ENCODE measurements at places on chromosomes 1 and 21. TPM values are rescaled to one million over a fixed set of nuclear protein-coding genes. Genes with fewer than 3 reads are reported as not detected.

DNA sequence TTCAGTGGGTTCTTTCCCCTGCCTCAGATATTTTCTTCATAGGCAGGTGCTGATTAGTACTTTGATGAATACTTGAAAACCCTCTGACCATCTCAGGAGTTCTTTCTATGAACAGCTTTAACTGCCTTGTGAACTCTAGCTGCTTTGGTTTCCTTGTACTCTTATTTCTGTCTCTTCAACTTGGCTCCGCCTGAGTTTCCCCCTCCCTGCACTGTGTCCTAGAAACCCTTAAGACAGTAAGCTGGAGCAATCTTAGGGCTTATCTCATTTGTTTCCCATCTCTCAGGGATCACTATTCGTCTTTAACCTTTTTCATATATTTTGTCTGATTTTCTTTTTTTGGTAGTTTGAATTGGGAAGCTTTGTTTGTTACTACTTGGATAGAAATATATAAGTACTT, 99.1 kb downstream of the PKN2 start:
- no peak for DNase-seq

DNA sequence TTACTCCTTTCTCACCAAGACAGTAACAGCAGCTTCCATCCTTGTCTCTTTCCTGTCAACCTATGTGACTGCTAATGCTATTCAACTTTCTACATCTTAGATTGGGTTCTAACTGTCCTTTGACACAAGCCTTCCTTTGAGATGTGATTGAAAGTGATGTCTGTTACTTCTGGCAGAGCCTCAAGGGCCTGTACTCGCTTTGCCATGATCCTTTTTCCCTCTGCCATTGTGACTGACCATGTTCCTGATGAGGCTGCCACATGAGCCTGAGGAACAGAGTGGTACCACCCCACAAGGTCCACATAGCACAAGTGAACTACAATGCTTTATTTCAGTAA, 138.8 kb upstream of the RAB4A start:
- DNase-seq: no peak

SLC9C2 gene
- not detected for polyA plus RNA-seq

RGS5 gene
- 1,112 TPM for polyA plus RNA-seq

ANGPTL1 gene
- 43.8 TPM for polyA plus RNA-seq

DNA sequence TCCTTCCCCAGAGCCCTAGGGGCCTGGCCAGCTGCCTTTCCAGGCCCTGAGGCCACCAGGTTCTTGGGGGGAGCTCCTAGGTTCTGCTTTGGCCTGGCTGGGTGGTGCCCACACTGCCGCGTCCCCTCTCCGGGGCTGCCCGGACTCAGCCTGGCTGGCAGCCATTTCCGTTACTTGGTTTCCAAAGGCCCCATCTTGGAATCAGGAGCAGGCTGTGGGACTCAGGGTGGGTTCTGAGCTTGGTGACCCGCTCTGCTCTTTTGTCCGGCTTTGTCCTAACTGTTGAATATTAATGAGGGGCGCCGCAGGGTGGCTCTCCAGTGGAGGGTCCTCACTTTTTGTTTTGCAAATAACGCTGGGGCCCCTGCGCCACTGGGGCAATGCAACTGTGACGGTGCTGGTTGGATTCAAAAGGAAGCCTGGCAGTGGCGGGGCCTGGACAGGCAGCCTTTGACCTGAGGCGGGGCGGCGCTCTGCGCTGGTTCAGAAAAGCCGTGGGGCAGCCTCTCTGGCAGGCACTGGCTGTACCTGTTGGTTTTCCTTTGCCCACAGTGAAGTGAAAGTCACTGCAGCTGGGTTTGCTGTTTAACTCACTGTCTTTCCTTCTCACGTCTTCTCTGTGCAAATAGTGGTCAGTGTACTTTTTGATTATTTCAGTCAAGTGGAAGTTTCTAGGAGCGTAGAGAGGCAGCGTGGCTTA, 20.2 kb downstream of the SKI start:
- DNase-seq: no peak

DNA sequence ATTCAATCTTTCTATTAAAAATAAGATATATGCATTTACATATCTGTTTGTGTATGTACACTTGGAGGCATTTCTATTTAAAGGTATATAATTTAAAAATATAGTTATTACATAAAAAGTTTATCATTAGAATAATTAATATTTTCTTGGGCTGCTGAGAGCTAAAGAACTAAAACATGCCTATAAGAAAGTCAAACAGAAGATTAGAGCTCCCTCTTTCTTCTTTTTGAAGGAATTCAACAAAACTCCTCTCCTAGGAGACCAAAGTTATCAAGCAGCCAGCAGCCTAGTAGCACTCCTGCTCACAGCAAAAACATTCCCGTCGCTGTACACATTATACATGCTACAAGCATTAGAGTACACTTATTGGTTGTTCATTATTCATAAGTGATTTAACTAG, 216.4 kb downstream of the VAV3 start:
- no peak for DNase-seq

CAMK2N1 gene
- 36.8 TPM for polyA plus RNA-seq

GRCh38 chr1:204341380-204341779, 18.3 kb downstream of the PLEKHA6 start:
- no peak for DNase-seq

DNA sequence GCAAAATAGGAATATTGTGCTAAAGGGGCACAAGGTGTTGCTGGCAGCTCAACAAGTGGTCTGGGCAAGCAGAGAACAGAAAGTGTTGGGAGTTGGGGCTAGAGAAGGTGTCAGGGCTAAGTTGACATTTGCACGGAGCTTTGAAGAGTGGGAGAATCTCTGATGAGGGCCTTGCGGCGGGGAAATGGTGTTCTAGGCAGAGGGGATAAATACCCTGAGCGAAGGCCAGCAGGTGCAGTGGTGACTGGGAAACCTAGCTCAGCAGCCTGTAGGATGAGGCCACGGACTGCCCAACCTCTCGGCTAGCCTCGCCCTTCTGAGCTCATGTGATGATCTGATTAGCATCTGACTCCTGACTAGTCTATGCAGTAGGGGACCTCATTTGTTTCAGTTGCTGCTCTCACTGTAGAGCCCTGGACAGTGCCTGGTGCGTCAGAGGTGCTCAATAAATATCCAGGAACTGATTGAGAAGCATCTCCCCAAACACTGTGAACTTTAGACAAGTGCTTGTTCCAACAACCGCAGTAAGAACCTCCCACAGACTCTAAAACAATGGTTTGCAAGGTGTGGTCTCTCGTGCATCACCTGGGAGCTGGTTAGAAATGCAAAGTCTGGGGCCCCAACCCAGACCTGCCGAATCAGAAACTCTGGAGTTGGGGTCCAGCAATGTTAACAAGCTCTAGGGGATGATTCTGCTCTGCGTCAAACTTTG, 1.0 kb upstream of the FOXO6 start:
- DNase-seq: peak; percentile 57

- DNase-seq: no peak
These were observed 143.6 kb downstream of the EDEM3 start for GRCh38 chr1:184610876-184611595.

- no peak for DNase-seq
These were observed 14.4 kb downstream of the NOC2L start for GRCh38 chr1:944341-945325.

GRCh38 chr21:32015461-32016139, 142.8 kb downstream of the HUNK start:
- DNase-seq: no peak

- DNase-seq: no peak
These were observed 189.8 kb downstream of the CLIC6 start for GRCh38 chr21:34858559-34858958.

PDPN gene
- 18.8 TPM for polyA plus RNA-seq

All from aorta (tissue), 5 donors.